ENCODE measurements at places on chromosomes 3 and 15. TPM values are rescaled to one million over a fixed set of nuclear protein-coding genes. Genes with fewer than 3 reads are reported as not detected.

- DNase-seq, result peak; percentile 42
Observed at GRCh38 chr15:62447742-62448141, 282.7 kb upstream of the C2CD4B start.

DNA sequence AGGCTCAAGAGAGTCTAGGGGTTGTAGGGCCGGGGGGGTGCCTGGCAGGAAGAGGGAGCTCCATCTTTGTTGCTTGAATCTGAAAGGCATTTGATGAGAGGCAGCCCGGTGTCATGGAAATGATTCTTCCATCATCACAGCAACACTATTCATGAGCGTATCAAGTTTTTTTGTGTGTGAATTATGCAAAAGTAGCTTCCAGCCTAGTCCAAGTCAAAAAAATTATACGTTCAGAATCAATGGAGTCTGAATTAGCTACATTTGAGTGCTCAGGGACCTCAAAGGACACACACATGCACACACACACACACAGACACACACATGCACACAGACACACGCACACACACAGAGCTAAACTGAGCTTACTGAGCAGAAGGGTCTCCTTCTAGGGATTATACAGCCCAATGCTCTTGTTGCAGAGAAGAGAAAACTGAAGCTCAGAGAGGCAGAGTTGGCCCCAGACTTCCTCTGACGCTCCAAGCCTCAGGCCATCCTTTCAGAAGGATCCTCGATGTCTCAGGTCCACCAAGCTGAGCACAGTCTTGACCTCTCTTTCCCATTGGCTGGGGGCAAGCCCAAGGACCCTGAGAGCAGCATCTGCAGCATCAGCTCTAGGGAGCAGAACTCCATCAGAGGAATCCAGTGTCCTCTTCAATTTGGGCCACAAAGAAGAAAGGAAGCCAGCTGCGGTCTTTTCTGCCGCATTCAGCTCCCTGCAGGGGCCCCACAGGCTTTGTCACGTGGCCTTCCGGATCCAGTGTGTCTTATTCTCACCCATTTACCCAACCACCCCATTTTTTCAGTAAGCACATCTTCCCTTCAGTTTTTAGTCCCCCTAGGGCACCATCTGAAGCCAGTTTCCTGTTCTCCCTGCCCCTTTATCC lies 228.0 kb downstream of the UACA start:
- DNase-seq, result no peak

GRCh38 chr3:100008081-100008698 lies 106.1 kb downstream of the FILIP1L start:
- no peak for DNase-seq

GRCh38 chr3:54137311-54137710 lies 15.0 kb downstream of the CACNA2D3 start:
- DNase-seq, result no peak

- DNase-seq, result no peak
Observed at GRCh38 chr3:133506215-133506901, 67.1 kb upstream of the CDV3 start.

The CLEC3B gene
- 80.8 TPM for total RNA-seq

The TMED3 gene
- total RNA-seq, result 22.8 TPM

The GALNT15 gene
- total RNA-seq, result 6.6 TPM

DNA sequence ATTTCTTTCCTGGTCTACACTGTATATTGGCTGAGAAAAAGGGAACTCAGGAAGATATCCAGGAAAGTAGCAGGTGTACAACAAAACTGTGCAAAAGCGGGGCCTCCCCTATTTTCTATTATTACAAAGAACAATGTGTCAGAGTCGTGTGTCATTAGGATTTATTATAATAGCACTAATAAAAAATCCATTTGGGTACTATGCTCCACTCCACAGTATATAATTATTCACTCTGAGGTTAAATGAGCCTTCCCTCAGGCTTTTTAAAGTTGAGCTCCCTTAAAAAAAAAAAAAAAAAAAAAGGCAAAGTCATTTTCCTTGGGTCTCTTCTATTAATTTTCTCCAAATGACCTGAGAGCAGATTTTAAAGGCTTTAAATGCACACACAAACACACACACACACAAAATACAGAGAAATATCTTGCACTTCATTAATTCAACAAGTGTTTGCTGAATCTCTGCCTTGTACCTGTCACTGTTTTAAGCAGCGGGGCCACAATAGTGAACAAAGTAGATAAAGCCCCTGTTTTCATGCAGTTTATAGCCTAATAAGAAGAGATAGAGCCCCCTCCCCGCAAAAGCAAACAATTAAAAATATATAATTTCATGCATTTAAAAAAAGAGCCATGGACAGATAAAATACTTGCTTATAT lies 1.3 kb upstream of the DPP8 start:
- DNase-seq, result no peak

- no peak for DNase-seq
Observed at GRCh38 chr3:27344192-27344591, 25.0 kb downstream of the NEK10 start.

GRCh38 chr15:68679161-68679560 lies 100.4 kb downstream of the CORO2B start:
- DNase-seq, result no peak

The RTP1 gene
- not detected for total RNA-seq

The ANKUB1 gene
- total RNA-seq, result not detected

The LEKR1 gene
- total RNA-seq, result 0.71 TPM
